NCI-H1092 treated with DMSO at 0.1 percent for 48 hours (cell line): ENCODE measurements at places on chromosomes 13 and 19.

DNA sequence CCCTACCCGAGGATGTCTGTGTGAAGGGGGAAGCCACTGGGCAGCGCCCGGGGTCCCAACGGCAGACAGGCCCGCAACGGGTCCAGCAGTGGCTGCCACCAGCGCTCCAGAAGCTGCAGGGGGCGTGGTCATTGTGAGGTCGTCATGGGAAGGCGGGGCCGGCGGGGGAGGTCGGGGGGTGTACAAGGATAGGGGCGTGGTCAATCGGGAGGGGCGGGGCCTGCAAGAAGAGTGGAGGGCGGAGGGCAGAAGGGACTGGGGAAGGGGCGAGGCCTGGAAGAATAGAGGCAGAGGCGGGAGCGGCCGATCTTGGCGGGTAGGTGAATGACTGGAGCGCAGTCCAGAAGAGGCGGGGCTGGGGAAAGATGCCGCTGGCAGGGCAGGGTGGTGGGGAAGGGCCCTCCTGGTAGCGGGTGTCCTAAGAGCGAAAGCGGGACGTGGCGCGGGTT is 4.4 kb downstream of the FUZ start:
- peak; percentile 53 for DNase-seq

DNA sequence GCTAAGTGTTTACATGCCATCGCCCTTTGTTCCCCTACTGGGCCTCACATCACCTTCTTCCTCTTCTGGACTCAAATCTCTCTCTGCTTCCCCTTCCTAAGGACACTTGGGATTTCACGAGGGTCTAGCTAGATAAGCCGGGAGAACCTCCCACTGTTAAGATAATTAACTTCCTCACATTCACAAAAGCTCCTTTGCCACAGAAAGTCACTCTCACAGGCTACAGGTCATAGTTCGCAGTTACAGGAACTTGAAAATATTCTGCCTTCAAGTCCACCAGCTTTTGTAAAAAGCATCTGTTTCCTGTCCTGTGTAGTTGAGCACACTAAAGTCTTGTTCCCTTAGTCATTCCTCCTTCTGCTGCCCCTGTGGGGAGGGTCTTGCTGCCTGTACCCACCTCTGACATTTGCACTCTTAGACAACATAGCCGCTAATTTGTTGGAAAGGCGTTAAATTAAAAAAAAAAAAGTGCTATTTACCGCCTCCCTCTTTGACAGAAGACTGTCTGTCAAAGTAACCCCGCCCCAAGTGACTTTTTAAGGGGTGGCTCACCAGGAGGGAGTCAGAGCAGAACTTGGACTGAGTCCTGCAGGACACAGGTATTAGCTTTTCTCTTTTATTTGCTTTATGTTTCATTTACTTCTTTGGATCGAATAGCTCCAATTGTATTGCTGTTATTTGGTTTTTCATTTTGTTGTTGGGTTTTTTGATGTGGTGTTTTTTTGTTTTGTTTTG is 26.8 kb upstream of the CEACAM21 start:
- no peak for DNase-seq

- DNase-seq = no peak
These were observed 10.5 kb downstream of the CDADC1 start for GRCh38 chr13:49258089-49258796.

- no peak for DNase-seq
These were observed 61.6 kb upstream of the PCDH17 start for GRCh38 chr13:57569986-57570385.

- DNase-seq = no peak
These were observed 14.5 kb downstream of the STARD13 start for GRCh38 chr13:33270895-33271538.

- DNase-seq = no peak
These were observed 514 bp downstream of the PRKACA start for GRCh38 chr19:14116918-14117578.

GRCh38 chr19:9076901-9077300 is 10.0 kb upstream of the OR1M1 start:
- no peak for DNase-seq

GRCh38 chr13:101773062-101773461 is 320.6 kb downstream of the ITGBL1 start:
- no peak for DNase-seq

- no peak for DNase-seq
These were observed 652.5 kb downstream of the SLITRK1 start for GRCh38 chr13:83229574-83230305.

GRCh38 chr13:42276683-42277082 is 4.7 kb downstream of the AKAP11 start:
- no peak for DNase-seq

DNA sequence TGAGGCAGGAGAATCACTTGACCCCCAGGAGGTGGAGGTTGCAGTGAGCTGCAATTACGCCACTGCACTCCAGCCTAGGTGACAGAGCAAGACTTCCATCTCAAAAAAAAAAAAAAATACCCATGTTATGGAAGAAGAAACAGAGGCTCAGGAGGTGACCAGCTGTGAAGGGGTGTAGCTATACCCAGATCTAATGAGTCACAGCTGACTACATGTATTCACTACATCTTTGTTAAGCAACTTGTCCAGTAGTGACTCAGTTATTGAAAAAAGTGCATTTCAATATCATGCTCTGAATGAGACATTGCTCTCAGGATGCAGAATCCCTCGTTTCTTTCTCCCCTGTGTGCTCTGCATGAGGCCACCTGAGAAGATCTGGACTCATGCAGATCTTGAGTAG is 16.1 kb upstream of the SPART start:
- no peak for DNase-seq

DNA sequence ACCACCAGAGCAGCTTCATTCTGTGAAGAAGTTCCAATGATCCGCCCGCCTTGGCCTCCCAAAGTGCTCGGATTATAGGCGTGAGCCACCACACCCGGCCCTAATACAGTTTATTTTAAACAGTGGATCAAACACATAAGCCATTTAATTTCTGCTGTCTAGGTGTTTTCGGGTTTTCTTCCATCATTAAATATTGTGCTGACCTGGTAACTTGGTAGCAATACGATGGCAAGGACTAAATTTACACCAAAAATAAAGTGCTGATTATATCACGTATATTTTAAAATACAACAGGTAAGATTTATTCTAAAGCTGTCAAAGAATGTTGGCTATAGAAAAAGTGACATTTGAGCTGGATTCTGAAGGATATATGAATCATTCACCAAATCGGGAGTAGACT is 1.3 kb downstream of the MED4 start:
- no peak for DNase-seq

- no peak for DNase-seq
These were observed 26.3 kb downstream of the CYP4F2 start for GRCh38 chr19:15871570-15871969.

GRCh38 chr19:49672131-49672919 is 4.7 kb upstream of the PRMT1 start:
- peak; percentile 84 for DNase-seq

DNA sequence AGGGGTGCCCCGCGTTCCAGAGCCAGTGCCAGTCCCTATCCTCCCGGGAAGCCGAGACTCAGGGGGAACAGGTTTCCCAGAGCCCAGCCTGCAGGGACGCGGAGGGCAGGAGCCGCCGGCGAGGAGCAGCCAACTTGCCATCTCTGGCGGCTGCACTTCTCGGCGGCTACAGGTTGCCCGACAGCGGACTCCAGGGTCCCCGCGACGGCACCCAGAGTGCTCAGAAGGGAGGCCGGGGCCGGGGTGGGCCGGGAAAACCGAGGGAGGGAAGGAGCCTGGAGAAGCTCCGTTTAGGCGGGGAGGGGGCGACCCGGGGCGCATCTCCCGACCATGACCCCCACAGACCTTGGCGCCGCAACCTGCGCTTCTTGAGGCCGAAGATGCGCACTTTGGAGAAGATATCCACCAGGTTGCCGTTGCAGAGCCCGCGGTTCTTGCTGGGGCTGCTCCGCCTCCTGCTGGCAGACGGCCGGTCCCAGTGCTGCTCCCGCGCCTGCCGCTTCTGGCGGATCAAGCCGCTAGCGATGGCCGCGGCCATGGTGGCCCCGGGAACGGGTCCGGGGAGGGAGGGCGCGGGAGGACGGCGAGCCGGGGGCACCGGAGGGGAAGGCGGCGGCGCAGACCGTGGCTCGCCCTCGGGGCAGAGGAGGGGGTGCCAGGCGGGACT is 463.8 kb downstream of the ITGBL1 start:
- DNase-seq = peak; percentile 71

DNA sequence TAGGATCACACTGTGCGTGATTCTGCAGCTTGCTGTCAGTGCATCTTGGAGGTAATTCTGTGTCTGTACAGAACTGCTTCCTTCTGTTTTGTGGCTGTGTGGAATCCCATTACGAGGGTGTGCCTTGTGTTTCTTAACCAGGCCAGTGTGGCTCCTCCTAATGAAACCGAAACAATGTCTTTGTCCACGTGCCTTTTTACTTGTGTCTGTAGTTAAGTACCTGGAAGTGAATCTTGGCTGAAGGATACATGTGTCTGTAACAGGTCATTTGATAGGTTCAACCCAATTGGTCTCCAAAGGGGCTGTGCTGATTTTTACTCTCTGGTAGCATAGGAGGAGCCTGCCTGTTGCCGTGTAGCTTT is 13.1 kb downstream of the NOP53 start:
- no peak for DNase-seq

DNA sequence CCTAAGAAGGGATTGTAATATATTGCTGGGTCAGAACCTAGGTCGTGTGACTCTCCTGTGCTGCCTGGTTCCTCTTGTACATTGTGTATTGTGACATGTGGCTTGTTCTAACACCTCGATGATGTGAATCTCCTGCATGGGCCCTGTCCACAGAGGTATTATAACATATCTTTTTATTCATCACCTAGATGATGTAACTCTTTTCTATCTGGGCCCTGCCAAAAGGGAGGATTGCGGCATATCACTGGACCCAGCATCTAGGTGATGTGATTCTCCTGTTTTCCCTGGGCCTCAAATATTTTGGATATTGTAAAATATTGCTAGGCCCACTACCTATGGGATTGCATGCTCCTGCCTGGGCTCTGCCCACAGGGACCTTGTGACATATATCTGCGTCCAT is 33.4 kb upstream of the ZNF254 start:
- DNase-seq = no peak

DNA sequence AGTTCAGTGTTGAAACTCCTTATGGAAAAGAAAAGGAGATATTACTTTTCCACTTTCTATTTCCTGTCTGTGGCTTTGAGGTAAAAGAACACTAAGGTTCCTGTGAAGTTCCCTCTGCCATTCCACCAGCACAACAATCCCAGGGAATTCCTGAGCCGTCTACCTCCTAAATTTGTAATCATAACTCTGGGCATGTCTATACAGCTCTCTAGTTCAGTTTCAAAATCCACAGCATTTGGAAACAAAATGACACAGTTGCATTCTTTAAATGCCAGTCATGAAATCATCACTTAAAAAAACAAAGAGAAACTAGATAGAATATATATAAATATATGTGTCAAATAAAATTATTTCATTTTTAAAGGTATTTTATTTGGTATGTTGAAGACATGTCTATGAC is 9.0 kb upstream of the THSD1 start:
- DNase-seq = no peak

DNA sequence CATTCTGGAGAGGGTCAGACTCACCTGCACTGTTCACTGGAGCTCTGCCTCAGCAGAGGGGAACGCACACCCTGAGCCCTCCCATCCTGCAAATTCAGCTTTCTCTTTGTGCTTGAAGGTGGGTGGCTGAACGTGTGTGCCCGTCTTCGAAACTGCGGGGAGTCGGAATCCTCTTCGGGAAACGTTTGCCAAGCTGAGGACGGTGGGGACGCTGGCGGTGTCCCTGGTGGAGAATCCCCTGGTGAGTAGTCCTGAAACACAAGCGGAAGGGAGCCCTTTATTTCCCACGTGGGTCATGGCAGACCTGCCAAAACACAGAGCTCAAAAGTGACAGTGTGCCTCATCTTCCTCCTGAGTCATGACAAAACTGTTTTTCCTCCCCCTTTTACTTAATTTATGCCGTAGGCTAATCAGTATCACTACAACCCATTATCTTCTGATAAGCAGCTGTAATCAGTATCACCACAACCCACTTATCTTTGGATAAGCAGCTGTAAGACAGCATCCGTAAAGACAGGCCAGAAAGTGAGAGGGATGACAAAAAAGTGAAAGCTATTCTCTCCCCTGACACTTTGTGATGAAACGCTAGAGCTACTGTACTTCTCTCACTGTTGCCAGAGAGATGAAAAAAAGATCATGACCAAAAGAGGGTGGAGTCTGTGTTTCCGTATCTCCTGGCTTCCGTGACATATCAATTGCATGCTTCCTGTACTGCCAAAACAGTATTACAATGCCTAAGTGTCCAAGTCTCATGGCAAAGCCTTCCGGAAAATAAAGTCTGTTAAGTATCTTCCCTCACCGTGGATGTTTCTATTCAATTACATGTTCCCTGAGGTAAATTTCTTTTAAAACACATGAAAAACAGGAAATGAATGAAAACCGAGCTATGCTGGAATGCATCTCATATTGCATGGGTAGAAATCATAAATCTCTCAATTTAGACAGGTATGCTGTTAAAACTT is 155.5 kb downstream of the TBC1D4 start:
- no peak for DNase-seq

GRCh38 chr19:40365613-40366401 is 17.3 kb downstream of the PLD3 start:
- no peak for DNase-seq

- DNase-seq = no peak
These were observed 45.3 kb downstream of the ACTN4 start for GRCh38 chr19:38692458-38693379.

DNA sequence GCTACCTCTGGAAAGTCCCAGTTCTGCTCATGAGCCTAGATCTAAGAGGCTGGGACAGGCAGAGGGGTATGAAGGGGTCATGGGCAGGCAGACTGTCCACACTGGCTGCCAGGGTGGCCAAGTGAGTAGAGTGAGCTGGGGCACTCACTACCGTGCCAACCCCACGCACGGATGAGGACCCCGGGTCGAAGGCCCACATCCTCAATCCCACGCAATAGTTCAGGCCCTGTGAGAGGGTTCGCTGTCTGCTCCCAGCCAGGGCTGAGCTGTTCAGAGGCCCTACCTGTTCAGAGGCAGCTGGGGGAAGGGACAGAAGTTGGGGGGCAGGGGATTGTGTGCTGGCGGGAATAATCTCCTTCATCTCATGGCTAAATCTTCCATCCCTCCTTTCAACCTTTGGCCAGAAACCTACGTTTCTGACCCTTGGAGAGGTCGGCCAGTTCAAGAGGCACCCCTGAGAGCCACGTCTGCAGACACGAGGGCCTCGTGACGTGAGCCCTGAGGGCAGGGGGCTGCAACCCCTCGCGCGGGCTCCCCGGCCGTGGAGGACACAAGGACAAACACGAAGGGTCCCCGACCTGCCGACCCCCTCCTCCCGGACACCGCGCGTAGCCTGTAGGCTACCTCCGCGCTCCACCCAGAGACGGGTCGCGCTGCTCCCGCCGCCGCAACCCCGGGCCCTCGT is 1.0 kb upstream of the RPS5 start:
- peak; percentile 32 for DNase-seq

- no peak for DNase-seq
These were observed 48.5 kb upstream of the F7 start for GRCh38 chr13:113057084-113057483.
